Central memory CD4-positive, alpha-beta T cell (primary cell): ENCODE measurements at places on chromosomes 2 and 18.

DNA sequence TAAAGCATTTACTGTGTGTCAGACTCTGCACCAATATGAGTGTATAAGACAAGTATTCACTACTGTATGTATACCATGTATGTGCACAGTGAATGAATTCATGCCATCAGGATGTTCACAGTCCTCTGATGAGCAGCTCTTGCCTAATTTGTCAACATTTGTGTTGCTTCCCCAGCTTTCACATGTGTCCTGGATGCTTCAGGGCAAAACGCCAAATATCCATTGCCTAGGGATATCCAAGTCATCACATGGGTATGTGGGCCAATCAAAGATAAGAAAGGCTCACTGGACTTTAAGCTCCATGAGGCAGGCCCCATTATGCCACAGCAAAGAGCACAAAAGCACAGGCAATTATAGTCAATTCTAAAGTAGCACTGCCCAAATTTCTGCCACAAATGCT lies 134.2 kb upstream of the CHAC2 start:
- no peak for DNase-seq

- DNase-seq, result no peak
Observed at GRCh38 chr2:77513191-77513590, 9.0 kb downstream of the LRRTM4 start.

DNA sequence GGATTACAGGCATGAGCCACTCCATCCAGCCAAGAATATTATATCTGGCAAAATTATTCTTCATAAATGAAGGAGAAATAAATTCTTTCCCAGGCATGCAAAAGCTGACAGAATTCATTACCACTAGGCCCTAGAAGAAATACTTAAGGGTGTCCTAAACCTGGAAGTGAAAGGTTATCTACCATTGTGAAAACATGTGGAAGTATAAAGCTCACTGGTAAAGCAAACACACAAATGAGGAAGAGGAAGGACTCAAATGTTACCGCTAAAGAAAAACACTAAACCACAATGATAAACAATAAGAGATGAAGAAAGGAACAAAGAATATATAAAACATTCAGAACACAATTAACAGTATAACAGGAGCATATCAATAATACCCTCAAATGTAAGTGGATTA lies 171.8 kb downstream of the CAMKMT start:
- DNase-seq, result no peak

DNA sequence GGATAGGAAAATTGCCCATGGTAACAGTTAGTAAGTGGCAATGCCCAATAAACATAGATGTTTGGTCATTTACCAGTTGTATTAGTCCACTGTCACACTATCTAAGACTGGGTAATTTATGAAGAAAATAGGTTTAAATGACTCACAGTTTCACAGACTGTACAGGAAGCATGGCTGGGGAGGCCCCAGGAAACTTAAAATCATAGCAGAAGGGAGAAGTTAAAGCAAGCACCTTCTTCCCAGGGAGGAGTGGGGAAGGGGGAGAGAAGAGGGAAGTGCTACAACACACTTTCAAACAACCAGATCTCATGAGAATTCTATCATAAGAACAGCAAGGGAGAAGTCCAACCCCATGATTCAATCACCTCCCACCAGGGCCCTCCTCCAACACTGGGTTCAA lies 23.4 kb downstream of the NR4A2 start:
- DNase-seq, result no peak

- DNase-seq, result no peak
Observed at GRCh38 chr2:160934991-160935390, 225.2 kb upstream of the TANK start.

- no peak for DNase-seq
Observed at GRCh38 chr2:149559341-149560068, 28.1 kb downstream of the MMADHC start.

DNA sequence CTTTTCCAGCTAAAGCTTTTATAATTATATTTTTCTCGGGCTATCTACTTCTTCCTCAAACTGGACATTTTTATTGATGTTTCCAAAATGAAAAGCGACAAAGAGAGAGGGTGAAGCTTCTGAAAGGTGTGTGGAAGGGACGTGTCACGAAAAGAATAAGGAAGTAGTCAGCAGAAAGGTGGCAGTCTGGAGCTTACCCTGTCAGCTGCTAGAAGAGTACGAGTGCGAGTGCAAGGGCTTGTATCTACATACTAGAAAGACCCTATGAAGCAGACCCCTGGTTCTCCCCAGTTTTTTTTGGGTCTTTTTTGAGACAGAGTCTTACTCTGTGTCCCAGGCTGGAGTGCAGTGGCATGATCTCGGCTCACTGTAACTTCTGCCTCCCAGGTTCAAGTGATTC lies 14.6 kb downstream of the FHL2 start:
- no peak for DNase-seq

DNA sequence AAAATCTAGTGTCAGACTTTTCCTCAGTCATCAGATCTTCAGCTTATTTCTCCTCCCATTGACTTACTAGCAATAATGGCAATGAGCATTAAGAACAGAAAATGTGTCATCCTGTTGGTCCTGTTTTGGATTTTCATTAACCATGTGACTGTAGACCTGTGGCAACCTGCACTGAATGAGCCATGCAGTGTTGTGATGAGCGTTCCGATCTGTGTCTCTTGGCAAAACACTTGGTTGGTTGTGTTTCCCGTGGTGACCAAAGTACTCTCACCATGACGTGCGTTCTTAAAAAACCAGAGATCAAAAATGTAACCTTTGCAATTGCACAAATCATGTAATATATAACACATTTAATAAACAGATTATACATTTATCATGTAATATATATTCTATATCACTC lies 138.6 kb downstream of the MAP3K20 start:
- no peak for DNase-seq

GRCh38 chr2:142165790-142166189 lies 35.0 kb upstream of the LRP1B start:
- no peak for DNase-seq

- no peak for DNase-seq
Observed at GRCh38 chr2:72276356-72276755, 128.7 kb upstream of the CYP26B1 start.

- no peak for DNase-seq
Observed at GRCh38 chr18:9575558-9575957, 38.8 kb downstream of the PPP4R1 start.

- no peak for DNase-seq
Observed at GRCh38 chr18:58118536-58118935, 74.5 kb downstream of the NEDD4L start.
